ENCODE measurements at places on chromosomes 12 and 14.

- no peak for DNase-seq
Measured at GRCh38 chr12:5921027-5921909, 23.8 kb downstream of the ANO2 start.

- DNase-seq: no peak
Measured at GRCh38 chr14:89484051-89484844, 67.2 kb upstream of the FOXN3 start.

- no peak for DNase-seq
Measured at GRCh38 chr14:100569734-100570286, 17.4 kb downstream of the BEGAIN start.

DNA sequence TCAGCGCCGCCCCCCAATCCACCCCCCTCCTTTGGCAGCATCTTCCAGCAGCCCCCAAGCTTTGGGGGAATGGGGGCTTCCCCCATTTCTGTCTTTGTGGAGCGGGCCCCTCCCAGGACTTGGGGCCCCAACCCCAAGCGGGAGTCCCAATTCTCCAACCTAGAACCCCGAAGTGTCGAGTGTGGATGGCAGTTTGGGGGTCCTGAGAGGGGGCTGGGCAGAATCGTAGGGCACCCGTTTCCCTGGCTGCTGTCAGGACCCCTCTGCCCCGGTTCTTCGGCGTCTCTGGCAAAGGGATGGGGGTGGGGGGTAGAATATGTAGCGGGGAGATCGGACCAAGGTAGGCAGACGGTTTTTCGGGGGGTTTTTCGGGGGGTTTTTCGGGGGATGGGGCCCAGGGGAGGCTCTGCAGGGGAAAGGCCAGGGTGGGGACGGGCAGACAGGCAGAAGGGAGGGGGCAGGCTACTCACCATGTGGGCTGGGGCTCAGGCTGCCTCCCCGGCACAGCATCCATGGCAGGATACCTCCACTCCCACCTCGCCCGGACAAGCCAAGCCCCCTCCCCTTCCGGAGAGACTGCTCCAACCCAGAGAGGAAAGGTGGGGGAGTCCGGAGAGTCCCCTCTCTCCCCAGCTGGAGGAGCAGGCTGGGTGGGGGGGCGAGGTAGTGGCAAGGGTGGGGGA, 739 bp downstream of the JPH4 start:
- no peak for DNase-seq

- no peak for DNase-seq
Measured at GRCh38 chr14:33959692-33960151, 8.8 kb upstream of the EGLN3 start.

Measured in EL (cell line).